Spinal cord (tissue), 10 donors: ENCODE measurements at places on chromosomes 4 and X. TPM values are rescaled to one million over a fixed set of nuclear protein-coding genes. Genes with fewer than 3 reads are reported as not detected.

SMR3B gene
- not detected for total RNA-seq

NLGN4X gene
- total RNA-seq: 17.5 TPM

HPGDS gene
- total RNA-seq: 9.2 TPM

ITM2A gene
- 335 TPM for total RNA-seq

GABRG1 gene
- 5.1 TPM for total RNA-seq

VEGFD gene
- total RNA-seq: 3.2 TPM

FDCSP gene
- not detected for total RNA-seq

TRIM2 gene
- 132 TPM for total RNA-seq

CYP4V2 gene
- total RNA-seq: 22.5 TPM

CFAP299 gene
- total RNA-seq: 3.0 TPM

PHKA2 gene
- total RNA-seq: 16.8 TPM

HHIP gene
- 11.5 TPM for total RNA-seq

MAGEA9B gene
- total RNA-seq: not detected

CXCL3 gene
- 1.7 TPM for total RNA-seq

RAB28 gene
- 23.7 TPM for total RNA-seq

BRS3 gene
- total RNA-seq: 0.30 TPM

CT47B1 gene
- not detected for total RNA-seq

AADAT gene
- 10.2 TPM for total RNA-seq

ESX1 gene
- 0.33 TPM for total RNA-seq

USP17L17 gene
- not detected for total RNA-seq

STOX2 gene
- 38.7 TPM for total RNA-seq

CLCN5 gene
- 28.9 TPM for total RNA-seq

MEPE gene
- total RNA-seq: 1.4 TPM

TCEAL7 gene
- 45.2 TPM for total RNA-seq

SCRG1 gene
- 19.5 TPM for total RNA-seq

UGT2B7 gene
- total RNA-seq: 0.20 TPM

INTU gene
- total RNA-seq: 23.2 TPM

CTAG1B gene
- total RNA-seq: not detected

OTUD6A gene
- not detected for total RNA-seq

LONRF3 gene
- total RNA-seq: 5.4 TPM

NSG1 gene
- 170 TPM for total RNA-seq

CLDN34 gene
- total RNA-seq: 0.30 TPM

KIF4A gene
- 6.3 TPM for total RNA-seq

TBL1X gene
- total RNA-seq: 13.8 TPM

MAGEC3 gene
- total RNA-seq: 0.20 TPM

CCDC158 gene
- 2.9 TPM for total RNA-seq

GSTCD gene
- total RNA-seq: 17.2 TPM

NMU gene
- 5.1 TPM for total RNA-seq

IL3RA gene
- total RNA-seq: 3.8 TPM

HERC5 gene
- 6.7 TPM for total RNA-seq

LINC00632 gene
- total RNA-seq: 60.2 TPM
